H1 (cell line): ENCODE measurements at places on chromosomes 16 and 17. TPM values are rescaled to one million over a fixed set of nuclear protein-coding genes. Genes with fewer than 3 reads are reported as not detected.

- H3K4me1 ChIP-seq: peaks cover 4% of the 10 kb centered on the region
- H3K27me3 ChIP-seq: no peaks in the 10 kb centered on the region
- DNase-seq: no peak
- no peak overlapping the region for H3K4me3 ChIP-seq
- H3K27ac ChIP-seq: no peak overlapping the region
Observed at GRCh38 chr17:78836420-78837021, 4.1 kb downstream of the USP36 start.

- peak overlapping the region; percentile 30; the same call in 1 of the 2 replicates for H3K27ac ChIP-seq
- H3K4me1 ChIP-seq: peaks cover 17% of the 10 kb centered on the region
- H3K27me3 ChIP-seq: peaks cover 12% of the 10 kb centered on the region; the same call in 1 of the 2 replicates
- H3K4me3 ChIP-seq: peak overlapping the region; percentile 21
Observed at GRCh38 chr17:50151937-50152547, 1.6 kb upstream of the PPP1R9B start.

DNA sequence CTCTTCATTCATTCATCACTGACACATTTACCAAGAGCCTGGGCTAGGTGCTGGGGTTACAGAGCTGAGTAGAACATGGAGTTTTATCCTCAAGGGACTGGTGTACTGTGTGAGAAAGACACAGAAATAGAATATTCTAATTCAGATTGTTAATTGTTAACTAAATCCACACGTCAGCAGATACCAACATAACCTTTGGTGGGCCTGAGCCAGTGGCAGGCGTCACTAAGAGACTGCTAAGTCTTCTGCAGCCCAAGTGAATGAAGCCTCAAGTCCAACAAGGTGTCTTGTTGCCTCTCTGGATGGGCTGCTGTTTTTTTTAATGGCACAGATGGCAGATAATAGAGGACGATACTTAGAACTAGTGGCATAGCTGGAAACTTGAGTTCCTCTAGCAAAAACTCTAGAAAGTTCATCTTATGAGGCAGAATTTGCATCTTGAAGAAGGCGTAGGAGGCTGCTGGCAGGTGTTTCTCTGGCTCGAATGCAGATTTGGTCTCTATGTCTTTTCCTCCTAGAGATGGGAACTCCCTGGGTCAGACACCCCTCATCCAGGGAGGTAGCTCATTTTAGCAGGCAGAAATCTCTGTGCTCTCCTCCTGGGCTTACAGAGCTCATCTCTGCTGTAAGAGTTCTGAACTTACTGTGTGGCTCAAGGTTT is 179.5 kb downstream of the NTN1 start:
- no peak for DNase-seq
- H3K27me3 ChIP-seq: no peaks in the 10 kb centered on the region; the same call in 1 of the 2 replicates
- no peak overlapping the region for H3K4me3 ChIP-seq
- H3K36me3 ChIP-seq: no peaks in the 10 kb centered on the region
- H3K27ac ChIP-seq: no peak overlapping the region

DNA sequence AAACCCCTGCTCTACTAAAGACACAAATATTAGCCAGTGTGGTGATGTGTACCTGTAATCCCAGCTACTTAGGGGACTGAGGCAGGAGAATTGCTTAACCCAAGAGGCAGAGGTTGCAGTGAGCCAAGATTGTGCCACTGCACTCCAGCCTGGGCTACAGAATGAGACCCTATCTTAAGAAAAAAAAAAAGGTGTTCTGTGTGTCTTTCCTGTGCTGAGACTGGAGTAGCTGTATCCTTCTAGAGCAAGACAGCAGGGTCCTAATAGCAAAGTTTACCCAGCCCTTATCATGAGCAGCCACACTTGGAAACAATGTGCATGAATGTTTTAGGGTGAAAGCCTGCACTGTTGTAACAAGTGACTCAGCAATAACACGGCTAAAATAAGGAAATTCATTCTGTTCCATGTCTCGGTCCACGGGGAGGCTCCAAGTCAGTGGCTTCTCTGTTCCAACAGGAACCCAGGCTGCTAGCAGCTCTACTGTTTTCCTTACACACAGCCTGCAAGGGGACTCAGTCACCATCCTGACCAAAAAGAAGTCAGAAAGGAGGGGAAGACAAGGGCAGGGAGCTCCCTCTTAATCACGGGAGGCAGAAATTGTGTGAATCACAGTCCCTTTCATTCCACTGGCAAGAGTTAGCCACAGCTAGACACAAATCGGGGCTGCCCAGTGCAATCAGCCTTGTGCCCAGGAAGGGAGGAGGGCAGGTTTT is 7.1 kb upstream of the SLC5A11 start:
- H3K4me1 ChIP-seq: no peaks in the 10 kb centered on the region
- H3K27ac ChIP-seq: no peak overlapping the region
- no peaks in the 10 kb centered on the region for H3K36me3 ChIP-seq
- DNase-seq: no peak
- H3K4me3 ChIP-seq: no peak overlapping the region

DNA sequence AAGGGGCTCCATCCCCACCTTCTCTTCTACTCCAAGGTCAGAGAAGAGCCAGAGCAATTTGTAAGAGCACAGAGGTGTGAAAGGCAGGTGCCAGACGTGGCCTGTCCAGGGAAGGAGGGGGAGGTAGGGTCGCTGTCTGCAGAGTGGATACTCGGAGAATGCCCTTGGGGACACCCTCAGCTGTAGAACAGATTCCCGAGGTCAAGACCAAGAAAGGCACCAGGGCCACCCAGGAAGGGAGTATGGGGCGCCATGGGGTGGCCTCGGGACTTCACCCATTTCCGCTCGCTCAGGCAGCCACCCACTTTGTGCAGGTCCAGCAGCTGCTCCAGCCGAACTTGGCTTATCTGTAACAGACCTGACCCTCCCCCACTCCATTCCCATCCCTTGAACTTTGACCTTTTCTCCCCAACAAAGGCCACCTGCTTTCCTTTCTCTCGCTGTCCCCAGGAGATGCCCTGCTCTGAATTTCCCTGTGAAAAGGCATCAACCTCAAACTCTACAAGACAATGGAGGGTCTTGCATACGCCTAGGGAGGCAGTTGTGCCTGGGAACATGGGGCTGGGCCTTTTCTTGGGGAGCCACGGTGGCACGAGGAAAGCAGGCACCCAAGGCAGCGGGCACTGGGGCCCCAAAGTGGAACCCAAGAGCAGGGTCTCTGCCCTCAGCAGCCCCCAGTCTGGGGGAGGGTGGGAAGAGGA is 11.3 kb upstream of the AXIN2 start:
- peak; percentile 85 for DNase-seq
- no peak overlapping the region for H3K4me3 ChIP-seq
- no peaks in the 10 kb centered on the region for H3K27me3 ChIP-seq

- peaks cover 3% of the 10 kb centered on the region; the same call in 1 of the 2 replicates for H3K4me1 ChIP-seq
- DNase-seq: no peak
- H3K27ac ChIP-seq: no peak overlapping the region
- H3K27me3 ChIP-seq: peaks cover 26% of the 10 kb centered on the region
Observed at GRCh38 chr17:34592002-34592401, 12.6 kb downstream of the TMEM132E start.

DNA sequence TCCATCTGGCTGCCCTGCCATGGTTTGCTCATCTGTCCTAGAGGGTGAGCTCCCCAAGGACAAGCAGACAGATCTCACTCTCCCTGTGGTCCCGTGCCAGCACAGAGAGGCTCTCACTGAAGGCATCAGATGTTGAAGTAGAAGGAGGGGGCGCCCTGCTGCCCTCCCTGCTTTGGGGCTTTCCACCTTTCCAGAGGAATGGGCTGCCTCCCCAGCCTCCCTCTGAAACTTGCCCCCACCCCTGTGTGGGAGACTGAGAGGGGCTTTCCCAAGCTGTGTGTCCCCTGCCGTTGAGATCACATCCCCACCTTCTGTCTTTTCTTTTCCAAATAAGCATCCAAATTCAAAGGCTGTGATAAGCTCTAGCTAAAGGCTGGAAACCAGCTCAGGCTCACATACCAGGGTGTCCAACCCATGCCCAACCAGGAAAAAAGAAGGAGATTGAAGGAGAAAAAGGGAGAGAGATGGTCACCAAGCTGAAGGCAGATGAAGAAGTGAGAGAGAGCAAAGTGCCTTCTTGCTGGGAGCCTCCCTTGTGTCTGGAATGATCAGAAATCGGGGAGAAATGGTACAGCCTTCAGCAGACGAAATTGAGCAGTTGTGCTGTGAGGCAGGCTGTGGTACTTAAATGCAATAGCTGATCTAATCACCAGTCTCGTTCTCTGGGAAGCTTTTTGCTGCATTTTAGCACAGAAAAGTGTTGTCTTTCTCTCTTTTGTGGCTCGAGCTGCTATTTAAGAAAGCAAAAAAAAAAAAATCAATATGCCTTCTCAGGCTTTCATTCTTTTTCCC is 145.9 kb upstream of the LHX1 start:
- H3K36me3 ChIP-seq: no peaks in the 10 kb centered on the region
- H3K27ac ChIP-seq: peak overlapping the region; percentile 30; the same call in 1 of the 2 replicates
- H3K4me1 ChIP-seq: peaks cover 14% of the 10 kb centered on the region
- no peaks in the 10 kb centered on the region; the same call in 1 of the 2 replicates for H3K27me3 ChIP-seq
- DNase-seq: no peak

GRCh38 chr16:75997606-75998005 is 271.3 kb upstream of the CPHXL start:
- H3K4me3 ChIP-seq: no peak overlapping the region
- no peaks in the 10 kb centered on the region for H3K27me3 ChIP-seq
- no peaks in the 10 kb centered on the region for H3K4me1 ChIP-seq
- no peaks in the 10 kb centered on the region for H3K36me3 ChIP-seq
- H3K27ac ChIP-seq: no peak overlapping the region

DNA sequence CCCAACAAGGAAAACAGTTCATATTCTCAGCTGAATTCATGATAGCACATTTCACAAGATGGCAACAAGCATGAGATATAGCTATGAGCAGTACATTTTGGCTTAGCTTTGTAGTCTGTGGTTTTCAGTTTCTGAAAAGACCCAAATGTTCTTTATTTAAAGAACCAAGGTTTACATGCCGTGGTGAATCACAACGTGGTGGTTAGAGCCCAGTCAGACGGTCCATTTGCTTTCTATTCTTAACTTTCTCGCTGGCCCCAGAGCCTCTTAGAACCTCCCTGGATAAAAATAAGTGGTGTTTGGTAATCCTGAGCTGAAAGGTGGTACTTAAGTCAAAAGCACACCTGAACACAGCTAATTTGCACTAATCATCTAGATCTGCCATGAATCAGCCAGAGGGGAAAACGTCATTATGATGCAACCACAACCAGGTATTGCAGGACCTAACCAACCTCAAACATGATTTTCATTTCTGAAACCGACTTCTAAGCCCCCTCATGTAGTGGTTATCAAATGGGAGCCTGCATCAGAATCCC is 18.6 kb upstream of the HAPSTR1 start:
- H3K4me1 ChIP-seq: no peaks in the 10 kb centered on the region
- H3K4me3 ChIP-seq: no peak overlapping the region
- no peak for DNase-seq
- H3K36me3 ChIP-seq: no peaks in the 10 kb centered on the region
- H3K27me3 ChIP-seq: no peaks in the 10 kb centered on the region

- DNase-seq: no peak
- H3K4me3 ChIP-seq: no peak overlapping the region
- peaks cover 11% of the 10 kb centered on the region for H3K4me1 ChIP-seq
Observed at GRCh38 chr17:2215616-2216364, 87.8 kb downstream of the SMG6 start.

- DNase-seq: no peak
- H3K27ac ChIP-seq: no peak overlapping the region
- no peaks in the 10 kb centered on the region; the same call in none of the 2 replicates for H3K4me1 ChIP-seq
- H3K4me3 ChIP-seq: no peak overlapping the region
- H3K27me3 ChIP-seq: no peaks in the 10 kb centered on the region
- H3K36me3 ChIP-seq: peaks cover 41% of the 10 kb centered on the region
Observed at GRCh38 chr16:89511374-89511773, 3.2 kb downstream of the SPG7 start.

- H3K36me3 ChIP-seq: no peaks in the 10 kb centered on the region
- no peaks in the 10 kb centered on the region for H3K4me1 ChIP-seq
- H3K4me3 ChIP-seq: no peak overlapping the region
- no peak overlapping the region for H3K27ac ChIP-seq
Observed at GRCh38 chr17:78563189-78564145, 13.7 kb downstream of the DNAH17 start.

GRCh38 chr17:9021992-9022572 is 772 bp downstream of the NTN1 start:
- H3K4me1 ChIP-seq: peaks cover 28% of the 10 kb centered on the region
- no peaks in the 10 kb centered on the region for H3K36me3 ChIP-seq
- no peak overlapping the region for H3K27ac ChIP-seq
- DNase-seq: peak; percentile 73
- H3K4me3 ChIP-seq: peak overlapping the region; percentile 39
- H3K27me3 ChIP-seq: peaks cover 77% of the 10 kb centered on the region

DNA sequence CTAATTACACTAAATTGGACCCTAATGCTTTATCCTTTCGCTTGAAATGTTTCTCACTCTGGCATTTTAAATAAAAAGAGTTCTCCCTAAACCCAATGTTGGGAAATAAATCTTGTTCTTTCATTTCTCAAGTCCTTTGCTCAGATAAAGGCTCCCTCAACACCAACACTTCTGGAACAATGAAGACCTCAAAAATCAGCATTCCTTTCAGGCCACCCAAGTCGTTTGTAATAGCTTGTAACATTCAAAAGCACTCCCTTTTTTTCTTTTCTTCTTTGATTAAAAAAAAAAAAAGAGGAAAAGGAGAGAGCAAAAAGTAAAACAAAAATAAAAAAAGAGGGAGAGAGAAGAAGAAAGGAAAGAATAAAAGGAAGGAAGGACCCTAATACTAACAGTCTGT is 23.3 kb upstream of the FOXJ1 start:
- H3K4me3 ChIP-seq: no peak overlapping the region
- no peaks in the 10 kb centered on the region for H3K36me3 ChIP-seq
- H3K27me3 ChIP-seq: no peaks in the 10 kb centered on the region

- H3K36me3 ChIP-seq: peaks cover 8% of the 10 kb centered on the region; the same call in 1 of the 2 replicates
- no peak overlapping the region for H3K4me3 ChIP-seq
- DNase-seq: no peak
- no peaks in the 10 kb centered on the region for H3K27me3 ChIP-seq
- no peak overlapping the region for H3K27ac ChIP-seq
Observed at GRCh38 chr16:28301154-28301553, 8.8 kb downstream of the SBK1 start.

GRCh38 chr17:8912084-8912981 is 44.9 kb upstream of the PIK3R6 start:
- H3K36me3 ChIP-seq: no peaks in the 10 kb centered on the region
- H3K27ac ChIP-seq: no peak overlapping the region
- H3K4me1 ChIP-seq: no peaks in the 10 kb centered on the region

DNA sequence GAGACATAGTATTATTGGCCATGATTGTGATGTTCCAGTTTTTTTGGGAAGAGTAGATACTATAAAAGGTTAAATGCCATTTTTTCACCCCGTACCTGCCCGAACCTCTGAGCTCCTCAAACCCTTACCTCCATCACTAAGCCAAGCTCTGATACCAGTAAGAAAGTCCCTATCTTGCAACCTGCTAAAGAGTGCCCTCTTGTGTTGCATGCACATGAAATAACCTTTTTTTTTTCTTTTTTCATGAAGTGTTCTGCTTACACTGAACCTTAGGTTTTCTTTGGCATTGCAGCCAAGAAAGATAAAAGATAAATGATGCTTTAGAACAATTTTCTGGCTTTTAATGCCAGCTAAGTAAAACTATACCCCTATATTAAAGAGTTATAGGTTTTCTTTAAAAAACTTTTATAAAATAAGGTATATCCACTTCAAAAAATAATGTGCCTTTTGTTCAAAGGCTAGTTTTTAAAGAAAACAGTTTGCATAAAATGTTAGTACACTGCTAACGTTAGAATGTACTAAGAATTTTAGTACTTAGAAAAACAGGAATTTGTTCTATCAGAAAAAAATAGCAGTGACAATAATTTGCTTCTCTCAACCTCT is 295.3 kb upstream of the PMFBP1 start:
- no peak overlapping the region for H3K4me3 ChIP-seq
- no peaks in the 10 kb centered on the region for H3K27me3 ChIP-seq
- H3K27ac ChIP-seq: no peak overlapping the region
- no peak for DNase-seq
- no peaks in the 10 kb centered on the region for H3K36me3 ChIP-seq
- H3K4me1 ChIP-seq: no peaks in the 10 kb centered on the region

Gene SMTNL2
- total RNA-seq: 3.7 and 4.5 TPM in 2 replicates

Gene TEKT5
- not detected in 2 replicates for total RNA-seq

Gene HIGD1B
- total RNA-seq: not detected in 2 replicates

Gene FADS6
- total RNA-seq: 0.56 and 0.80 TPM in 2 replicates

Gene CA7
- 1.7 and 1.8 TPM in 2 replicates for total RNA-seq

Gene MAP2K3
- total RNA-seq: 32.4 and 33.5 TPM in 2 replicates

Gene SPIRE2
- total RNA-seq: 12.2 and 15.4 TPM in 2 replicates

Gene CCDC154
- total RNA-seq: 0.88 and 1.3 TPM in 2 replicates
